ENCODE measurements at places on chromosomes 3 and 15.

DNA sequence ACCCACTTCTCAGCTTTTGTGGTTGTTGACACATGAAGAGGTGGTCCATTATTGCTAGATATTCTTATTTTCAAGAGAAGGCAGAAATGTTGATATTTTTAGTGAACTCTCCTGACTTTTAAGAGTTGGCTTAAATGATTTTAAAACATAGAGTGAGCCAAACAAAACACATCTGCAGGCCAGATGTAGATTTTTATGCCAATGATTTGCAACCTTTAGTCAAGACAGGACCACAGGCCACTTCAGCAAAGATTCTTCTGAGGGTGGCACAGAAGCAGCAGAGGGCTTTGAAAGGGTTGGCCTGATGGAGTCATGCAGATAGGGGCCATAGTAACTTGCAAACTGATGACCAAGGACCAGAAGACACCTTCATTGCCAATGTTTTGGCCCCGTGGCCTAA is 276.5 kb upstream of the P2RY1 start:
- no peak for DNase-seq

GRCh38 chr3:5071061-5071460 is 51.0 kb upstream of the ARL8B start:
- DNase-seq = no peak

DNA sequence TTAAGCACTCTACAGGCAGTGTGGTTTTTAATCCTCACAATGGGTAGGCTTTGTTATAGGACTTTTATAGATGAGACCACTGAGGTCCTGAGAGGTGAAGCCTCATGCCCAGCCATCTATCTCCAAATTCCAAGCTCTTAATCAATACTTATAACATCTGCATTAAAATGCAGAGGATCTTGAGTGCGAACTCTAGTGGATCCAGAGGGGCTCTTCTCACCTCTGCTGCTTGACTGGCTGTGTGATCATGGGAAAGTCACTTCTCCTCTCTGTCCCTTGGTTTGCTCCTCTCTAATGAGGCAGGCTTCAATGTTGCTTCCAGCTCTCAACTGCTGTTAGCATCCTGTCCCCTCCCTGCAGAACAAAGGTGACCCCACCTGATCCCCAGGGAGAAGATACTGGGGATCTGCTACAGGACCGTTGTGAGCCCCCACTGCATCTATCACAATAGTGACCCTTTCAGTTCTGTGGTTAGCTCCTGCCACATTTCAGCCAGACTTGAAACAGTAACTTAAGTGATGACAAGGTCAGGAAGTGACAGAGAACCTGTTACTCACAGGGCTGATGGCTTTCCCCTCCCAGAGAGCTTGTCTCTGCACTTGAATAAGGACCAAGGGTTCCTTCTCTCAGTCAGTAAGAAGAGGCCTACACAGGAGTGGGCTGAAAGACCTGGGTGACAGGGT is 1.3 kb downstream of the SLC27A2 start:
- no peak for DNase-seq

- DNase-seq = no peak
Measured at GRCh38 chr3:117696851-117697407, 987.4 kb downstream of the TUSC7 start.

DNA sequence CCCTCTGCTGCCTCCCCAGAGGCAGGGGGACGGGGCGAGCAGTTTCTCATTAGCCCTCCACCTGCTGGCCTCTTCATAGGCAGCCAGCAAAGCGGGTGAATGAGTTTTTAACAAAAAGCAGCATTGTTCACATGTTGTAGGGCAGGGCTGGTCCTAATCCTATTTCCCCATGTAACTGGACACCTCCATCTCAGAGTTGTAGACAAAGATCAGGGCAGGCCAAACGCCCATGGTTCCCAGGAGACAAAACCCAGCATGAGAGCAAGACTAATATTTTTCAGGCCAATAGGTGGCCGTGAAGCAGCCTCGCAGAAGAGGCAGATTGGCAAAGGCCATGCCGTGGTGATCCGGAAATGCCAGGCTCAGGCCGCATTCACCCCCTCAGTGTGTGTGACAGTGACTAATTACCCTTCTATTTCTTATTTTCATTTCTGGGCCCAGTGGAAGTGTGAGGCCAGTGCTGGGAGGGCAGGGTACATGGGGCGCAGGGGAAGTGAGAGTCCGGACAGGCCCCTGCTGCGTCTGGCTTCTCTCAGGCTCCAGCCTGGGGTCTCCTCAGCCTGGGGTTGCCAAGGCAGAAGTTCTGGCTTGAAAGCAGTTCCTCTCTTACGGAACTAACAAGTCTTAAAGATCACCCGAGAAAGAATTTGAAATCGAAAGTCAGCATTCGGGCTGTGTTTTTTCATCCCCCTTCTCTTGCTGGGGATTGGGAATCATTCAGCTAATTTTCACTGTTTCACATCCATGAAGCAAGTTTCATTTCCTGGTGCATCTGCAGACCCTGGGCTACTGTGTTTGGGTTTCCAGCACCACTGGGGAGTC is 64.8 kb downstream of the BOC start:
- DNase-seq = peak; percentile 81

- DNase-seq = no peak
Measured at GRCh38 chr15:61222010-61222409, 7.1 kb downstream of the RORA start.

DNA sequence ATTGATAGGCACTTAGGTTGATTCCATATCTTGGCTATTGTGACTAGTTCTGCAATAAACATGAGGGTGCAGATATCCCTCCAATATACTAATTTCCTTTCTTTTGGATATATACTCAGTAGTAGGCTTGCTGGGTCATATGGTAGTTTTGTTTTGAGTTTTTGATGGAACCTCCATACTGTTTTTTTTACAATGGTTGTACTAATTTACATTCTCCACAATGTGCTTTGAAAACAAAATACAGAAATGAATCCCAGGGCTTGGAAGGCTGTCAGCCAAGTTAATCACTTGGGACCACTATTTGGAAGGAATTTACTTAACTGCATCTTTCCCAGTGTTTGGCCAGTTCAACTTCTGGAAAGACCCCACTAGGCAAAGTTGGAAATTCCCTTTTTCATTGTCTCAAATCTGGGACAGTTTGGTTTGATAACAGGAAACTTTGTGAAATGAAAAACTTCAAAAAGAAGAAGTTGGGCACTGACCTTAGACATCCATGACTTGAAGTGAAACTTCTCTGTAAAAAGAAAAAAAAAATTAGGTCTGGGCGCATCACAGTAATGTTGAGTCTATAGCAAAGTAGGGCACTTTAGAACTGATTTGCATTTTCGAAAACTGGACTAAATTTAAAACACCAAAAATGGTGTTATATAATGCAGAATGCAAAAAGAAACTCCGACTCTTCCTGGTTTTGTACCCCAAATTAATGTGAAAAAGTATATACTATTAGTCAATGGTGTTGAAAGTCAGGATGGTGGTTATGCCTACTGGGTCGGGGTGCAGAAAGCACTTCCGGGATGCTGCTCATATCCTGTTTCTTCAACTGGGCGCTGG is 6.0 kb downstream of the CTSH start:
- no peak for DNase-seq

Measured in HS-27A (cell line).